ENCODE measurements at places on chromosomes 13 and 19.

- DNase-seq: no peak
Measured at GRCh38 chr19:4371247-4372164, 28.1 kb downstream of the MPND start.

DNA sequence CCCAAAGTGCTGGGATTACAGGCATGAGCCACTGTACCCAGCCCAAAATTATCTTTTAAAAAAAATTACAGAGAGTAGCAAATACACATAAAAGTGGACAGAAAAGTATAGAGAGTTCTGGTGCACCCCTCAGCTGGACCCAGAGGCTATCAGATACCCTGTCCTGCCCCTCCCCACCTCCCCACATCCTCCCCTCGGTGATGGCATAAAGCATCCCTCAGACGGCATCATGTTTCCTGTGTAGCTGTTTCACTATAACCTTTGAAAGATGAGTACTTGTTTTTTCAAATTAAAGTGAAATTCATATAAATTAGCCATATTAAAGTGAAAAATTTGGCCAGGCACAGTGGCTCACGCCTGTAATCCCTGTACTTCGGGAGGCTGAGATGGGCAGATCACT is 20.1 kb downstream of the SLC27A1 start:
- DNase-seq: no peak

- DNase-seq: no peak
Measured at GRCh38 chr13:26390203-26390602, 136.3 kb downstream of the CDK8 start.

DNA sequence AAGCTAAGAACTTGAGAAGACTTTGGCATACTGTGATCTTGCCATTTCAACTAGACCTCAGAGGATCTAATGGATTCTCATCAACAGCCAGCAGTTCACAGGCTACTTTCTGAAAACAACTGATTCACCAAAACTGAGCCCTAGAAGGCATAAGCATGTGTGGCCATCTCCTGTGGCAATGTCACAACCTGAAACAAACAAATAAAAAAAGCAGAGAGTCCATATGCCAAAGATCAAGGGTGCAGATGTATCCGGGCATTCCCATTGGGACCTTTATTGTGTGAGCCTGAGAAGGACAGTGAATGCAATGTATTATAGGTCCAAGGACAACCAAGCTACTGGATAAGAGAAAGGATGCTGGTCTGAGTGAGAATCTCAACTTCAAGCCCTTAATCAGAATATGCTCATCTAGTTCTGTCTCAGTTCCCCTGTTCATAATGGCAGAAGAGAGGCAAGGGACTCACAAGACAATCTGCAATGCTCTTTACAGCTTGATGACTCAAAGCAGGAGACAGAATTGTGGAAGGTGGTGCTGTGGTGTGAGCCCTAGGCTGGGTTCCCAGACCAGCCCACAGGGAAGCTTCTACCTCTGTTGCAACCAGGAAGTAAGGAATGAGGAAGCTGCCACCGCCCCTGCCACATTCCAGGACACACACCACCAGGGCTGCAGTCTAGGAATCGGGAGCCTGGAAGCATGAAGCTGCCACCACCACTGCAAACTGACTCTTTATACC is 133.7 kb downstream of the RAP2A start:
- no peak for DNase-seq

DNA sequence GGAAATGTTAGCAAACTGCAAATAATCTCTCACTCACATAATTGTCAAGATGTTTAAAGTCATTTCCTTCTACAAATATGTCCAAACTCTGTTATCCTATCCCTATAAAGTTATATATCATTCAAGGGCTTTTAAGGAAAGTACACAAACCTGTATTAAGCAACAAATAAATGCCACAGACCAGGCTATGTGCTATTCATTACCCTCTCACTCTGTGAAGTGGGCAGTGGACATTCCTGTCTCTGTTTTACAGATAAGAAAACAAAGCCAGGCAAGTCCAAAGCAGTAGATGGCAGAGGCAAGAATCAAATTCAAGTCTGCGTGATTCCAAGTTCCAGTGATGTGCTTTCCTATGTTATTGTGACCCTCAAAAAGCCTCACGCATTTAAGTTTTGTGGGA is 140.6 kb downstream of the LHFPL6 start:
- no peak for DNase-seq

DNA sequence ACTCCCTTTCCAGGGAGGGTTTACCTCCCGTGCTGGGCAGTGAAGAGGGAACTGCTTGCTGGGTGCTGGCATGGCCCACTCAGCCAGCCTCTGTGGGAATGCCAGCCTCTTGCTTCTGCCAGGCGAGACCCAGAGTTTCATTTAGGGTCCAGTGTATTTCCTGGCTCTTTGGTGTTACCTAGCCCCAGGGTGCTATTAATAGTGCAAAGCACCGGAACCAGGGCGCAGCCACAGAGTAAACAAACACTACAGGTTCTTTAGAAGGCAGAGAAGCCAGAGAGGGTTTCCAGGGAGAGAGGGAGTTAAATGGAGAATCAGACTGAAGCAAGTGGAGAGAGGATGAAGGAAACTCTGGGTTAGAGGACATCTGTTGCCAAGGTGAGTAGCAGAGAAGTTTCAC is 74.9 kb upstream of the SPATA13 start:
- DNase-seq: peak; percentile 68

DNA sequence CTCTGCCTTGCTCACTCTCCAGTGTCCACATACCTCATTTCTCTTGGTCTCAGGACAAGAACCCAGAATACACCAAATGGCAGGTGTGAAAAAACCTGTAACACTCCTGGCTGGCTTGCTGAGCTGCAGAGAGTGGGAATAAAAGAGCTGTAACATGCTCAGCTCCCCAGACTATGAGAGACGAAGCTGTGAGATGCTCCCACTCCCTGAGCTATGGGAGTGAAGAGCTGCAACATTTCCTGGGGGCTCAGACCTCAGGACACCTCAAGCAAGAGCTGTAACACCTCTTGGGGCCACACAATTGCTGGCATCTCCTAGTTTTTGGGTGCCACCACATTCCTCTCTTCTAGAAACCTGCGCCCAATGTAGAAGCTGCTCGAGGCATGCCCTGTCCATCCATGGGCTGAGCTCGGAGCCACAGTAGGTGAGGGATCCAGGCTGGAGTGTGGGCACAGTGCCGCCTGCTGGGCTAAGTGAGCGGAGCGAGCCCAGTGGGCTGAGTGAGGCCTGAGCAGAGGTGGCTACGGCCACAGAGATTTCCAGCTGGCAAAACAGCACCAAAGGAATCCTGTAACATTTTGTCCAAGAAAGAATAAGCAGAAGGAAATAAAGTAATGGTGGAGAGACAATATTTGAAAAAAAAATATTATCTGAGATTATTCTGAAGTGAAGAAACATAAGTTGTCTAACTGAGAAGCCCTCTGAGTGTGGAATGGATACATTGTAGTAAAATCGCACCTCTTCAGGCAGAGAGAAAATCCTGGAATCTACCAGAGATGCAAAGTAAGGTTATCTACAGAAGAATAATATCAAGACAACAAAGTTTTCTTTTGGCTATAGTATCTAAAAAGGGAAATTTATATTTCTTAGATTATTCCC is 186.2 kb upstream of the PCDH9 start:
- no peak for DNase-seq

DNA sequence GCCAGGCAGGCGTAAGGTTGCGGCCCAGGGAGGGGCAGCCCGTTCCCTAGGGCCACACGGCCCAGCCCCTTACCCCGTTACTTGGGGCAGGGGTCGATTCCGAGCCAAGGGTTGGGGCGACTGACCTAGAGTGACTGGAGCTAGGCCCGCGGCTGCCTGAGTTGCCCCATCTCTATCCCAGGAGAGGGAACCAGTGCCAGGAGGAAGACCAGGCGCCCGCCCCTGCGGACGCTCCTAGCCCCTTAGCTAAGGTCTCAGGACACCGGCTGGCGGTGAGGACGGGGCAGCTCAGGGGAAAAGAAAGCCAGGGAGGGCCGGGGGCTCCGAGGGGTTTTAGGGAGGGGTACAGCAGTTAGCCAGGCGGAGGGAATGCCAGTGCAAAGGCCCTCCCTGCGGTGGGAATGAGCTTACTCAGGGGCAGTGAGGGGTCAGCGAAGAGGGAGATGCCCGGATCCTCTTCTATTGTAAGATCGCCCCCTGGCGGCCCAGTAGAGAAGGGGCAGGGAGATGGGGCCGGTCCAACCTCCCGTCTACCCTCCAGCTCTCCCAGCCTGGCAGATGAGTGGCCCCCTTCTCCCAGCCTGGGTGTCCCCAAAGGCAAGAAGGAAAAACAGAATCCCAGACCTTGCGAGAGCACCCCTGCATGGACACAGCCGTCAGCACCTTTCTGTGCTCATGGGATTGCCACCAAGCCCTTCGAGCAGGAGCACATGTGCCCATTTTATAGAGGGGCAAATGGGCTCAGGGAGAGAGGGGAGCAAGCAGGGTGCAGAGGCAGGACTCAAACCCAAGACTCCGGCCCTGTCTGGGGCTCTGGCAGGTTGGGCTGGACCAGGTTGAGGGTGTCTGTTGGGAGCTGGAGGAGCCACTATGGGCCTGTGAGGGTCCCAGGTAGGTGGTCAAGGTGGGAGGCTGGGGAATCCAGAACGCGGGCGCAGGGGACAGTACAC is 16.3 kb downstream of the CILP2 start:
- DNase-seq: no peak

- no peak for DNase-seq
Measured at GRCh38 chr13:107842562-107843180, 372.7 kb downstream of the LIG4 start.

DNA sequence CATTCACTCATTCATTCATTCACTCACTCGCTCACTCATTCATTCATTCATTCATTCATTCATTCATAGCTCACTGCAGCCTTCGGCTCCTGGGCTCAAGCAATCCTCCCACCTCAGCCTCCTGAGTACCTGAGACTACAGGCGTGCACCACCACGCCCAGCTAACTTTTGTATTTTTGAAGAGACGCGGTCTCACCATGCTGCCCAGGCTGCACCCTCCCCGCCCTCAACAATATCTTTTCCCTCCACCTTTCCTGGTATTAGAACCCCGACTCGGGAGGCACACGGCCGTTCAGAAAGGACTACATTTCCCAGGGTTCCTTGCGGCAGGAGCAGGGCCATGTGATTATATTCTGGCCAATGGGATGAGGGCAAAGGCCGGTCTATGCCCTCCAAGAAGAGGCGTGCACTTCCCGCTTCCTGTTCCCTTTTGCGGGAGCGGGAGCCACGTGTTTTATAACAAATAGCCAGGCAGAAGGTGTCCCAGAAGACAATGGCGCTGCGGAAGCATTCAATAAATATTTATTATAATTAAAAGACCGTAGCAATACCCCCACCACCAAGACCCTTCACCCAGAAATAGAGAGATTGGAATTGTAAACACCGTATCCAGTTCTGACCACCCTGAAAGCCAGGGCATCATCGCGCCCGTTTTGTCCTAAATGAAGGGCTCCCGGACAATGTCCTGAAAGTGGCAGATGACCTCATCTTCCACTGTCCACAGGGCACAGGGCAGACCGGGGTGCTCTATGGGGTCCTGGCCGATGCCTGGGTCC is 15.9 kb downstream of the TICAM1 start:
- DNase-seq: peak; percentile 94

DNA sequence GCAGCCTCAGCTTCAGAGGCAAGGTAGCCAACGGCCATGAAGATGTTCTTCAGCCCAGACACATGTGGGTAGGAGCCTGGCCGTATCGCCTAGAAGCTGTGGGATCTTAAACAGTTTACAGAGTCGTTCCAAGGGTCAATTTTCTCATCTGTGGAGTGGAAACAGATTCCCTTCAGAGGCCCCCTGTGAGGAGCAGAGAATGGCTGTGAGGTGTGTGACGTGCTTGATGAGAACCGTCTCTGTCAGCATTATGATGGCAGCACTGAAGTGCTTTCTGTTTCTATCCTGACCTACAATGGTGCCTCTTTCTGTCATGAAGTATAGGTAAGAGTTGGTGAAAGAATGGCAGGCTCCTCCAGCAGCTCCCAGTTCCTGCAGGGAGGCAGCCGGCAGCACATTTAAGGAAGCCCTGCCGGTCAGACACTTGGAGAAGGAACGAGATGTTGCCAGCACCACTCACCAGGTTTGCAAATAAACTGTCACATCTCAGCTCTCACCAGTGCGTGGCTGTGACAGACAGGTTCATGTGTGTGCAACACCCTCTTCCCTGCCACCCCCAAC is 277.3 kb downstream of the FOXO1 start:
- no peak for DNase-seq

GRCh38 chr19:18745012-18745735 is 45.9 kb downstream of the COMP start:
- DNase-seq: no peak

DNA sequence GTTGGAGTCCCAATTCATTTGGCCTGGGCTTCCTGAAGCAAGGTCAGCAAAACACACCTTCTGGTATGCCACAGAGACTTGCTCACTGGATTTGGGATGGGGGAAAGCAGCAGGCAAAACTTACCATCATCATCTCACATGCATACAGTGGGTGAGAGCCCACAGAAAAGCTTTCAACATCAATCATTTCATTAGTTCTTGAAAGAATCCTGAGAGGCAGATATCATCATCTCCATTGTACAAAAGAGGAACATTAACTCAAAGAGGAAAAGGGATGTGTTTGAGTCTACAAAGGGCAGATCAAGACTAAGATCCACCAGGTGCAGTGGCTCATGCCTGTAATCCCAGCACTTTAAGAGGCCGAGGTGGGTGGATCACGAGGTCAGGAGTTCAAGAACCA is 6.4 kb downstream of the WDR87 start:
- DNase-seq: no peak

GRCh38 chr19:30608471-30608870 is 236.3 kb downstream of the ZNF536 start:
- DNase-seq: no peak

DNA sequence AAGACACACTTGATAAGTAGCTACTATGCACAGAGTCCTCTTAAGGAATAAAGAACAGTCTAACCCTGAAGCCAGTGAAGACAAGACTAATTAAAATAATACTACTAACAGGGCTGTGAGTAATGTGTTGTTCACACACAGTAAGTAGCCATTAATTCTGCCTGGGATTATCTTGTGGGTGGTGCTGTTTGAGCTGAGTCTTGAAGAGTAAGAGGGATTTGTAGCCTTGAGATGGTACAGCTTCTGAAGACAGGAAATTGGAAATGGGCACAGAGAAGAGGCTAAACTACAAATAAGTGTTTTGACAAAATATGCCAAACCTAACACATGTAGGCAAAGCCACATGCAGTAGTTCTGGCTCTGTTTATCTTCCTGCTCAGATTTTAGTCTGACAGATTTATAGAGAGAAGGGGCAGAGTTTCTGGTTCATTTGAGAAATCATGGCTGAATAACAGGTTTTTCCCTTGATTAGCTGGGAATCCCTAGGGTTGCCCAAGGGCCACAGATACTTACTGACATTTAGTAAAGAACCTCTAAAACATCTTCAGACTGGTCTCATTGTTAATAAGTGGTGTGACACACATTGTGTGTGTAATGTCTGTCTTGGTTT is 38.0 kb downstream of the ITGBL1 start:
- no peak for DNase-seq

DNA sequence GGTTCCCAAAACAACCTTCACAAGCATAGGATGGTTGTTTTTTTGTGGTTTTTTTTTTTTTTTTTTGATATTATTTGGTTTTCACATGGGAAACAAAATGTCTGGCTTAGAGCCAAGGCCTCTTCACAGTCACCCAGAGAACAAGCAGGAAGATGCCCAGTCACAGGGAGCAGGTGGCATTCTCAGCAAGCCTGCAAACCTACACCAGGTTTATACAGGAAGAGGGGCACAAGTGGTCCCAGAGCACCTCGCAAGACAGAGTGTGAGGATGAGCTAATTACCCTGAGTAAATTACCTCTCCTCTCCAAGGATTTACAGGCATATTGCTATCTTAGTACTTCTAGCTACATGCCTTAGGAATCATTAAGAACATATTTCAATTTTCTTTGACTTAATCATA is 1375.6 kb downstream of the EFNB2 start:
- DNase-seq: peak; percentile 20

Measured in COR-L47 (cell line).